Stimulated activated CD4-positive, alpha-beta T cell treated with anti-CD3 and anti-CD28 coated beads, Interleukin-15, amount 100 ng/mL, for 1 hour (primary cell): ENCODE measurements at places on chromosomes 3 and 15.

GRCh38 chr3:64924961-64925360, 237.2 kb upstream of the ADAMTS9 start:
- no peak for DNase-seq

DNA sequence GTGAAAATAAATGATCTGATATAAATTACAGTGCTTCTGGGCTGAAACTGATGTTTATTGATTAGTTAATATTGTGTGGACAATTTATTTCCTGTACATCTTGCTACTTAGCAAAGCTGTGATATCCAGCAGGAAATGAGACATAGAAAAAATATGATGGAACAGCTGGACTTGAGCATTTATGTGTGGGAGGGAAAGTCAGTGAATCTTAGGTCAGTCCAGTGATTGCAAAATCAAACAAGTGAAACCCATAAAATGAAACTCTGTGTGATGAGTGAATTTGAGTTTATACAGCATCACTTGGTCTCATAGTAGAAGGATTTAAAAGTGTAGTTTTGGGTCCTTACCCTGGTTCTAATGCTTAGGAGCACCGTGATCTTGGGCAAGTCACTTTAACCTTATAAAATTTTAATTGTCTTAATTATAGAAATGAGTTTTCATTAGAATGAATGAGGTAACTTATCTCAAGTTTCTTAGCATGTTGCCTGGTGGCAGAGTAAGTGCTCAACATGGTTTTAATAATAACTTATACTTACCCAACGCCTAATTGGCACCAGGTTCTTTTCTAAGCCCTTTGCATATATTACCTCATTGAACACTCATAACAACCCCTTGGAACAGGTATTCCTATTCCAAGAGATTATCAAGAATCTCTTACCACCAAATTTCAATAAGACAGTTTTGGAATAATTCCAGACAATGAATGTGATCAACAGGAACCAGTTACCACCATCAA, 194.6 kb downstream of the ADAMTSL3 start:
- no peak for DNase-seq

GRCh38 chr15:85646538-85647091, 148.1 kb downstream of the KLHL25 start:
- no peak for DNase-seq

DNA sequence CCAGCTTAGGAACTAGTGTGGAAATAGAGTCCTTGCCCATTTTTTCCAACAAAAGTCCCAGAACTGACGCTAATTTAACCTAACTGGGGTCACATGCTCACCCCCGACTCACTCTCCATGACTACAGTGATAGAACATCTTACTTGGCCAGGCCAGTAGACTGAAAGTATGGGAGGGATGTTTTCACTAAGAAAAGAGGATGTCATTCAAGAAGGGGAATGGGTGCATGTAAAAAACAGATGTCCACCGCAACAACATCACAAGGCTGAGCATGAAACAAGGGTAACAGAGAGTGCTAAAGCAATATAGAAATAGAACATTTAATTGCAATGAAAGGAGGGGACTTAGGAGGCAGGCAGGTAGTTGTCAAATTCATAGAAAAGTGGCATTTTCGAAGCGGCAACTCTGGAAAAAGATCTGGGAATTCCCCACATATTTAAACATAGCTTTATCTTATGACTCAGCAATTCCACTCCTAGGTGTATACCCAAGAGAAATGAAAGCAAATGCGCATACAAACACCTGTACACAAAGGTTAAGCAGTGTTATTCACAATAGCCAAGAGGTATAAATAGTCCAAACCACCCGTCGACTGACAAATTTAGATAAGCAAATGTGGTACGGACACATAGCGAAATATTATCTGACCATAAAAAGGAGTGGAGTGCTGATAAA, 41.1 kb upstream of the UBE2E2 start:
- no peak for DNase-seq

DNA sequence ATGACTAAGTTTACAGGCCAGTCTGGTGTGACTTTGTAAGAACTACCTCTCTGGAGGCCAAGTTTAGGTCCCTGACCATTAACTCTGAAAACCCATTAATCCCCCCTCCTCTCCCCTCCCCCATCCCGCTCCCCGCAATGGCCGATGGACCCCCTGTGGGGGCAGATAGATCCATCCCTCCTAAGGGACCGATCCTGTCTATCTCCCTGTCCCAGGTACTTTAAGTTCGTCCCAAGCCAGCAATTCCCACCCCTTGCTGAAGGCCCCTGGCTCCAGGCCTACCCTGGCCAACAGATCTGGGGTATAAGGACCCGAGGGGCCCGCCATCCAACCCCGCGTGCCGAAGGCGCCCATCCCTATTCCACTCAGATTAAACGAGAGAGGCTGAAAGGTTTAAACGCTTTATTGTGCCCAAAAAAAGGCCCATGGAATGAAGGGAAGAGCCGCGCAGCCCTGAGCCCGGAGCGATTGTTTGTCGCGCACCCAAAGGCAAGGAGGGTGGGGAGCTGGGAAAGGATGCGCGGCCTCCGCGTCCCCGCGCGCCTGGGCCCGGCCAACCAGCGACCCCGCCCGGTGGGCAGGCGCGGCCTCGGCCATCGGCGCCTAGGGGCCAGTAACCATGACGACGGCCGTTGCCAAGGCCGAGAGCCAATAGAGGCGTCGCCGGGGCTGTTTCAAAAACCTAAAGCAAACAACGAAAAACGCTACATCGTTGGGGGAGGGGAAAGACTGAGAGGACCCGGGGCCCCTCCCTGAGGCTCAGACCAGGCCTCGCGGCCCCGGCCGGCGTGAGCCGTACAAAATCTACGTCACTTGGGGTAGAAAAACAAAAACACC, 35.9 kb downstream of the HMCES start:
- no peak for DNase-seq

GRCh38 chr3:45684327-45684892, 4.8 kb upstream of the SACM1L start:
- DNase-seq, result no peak

DNA sequence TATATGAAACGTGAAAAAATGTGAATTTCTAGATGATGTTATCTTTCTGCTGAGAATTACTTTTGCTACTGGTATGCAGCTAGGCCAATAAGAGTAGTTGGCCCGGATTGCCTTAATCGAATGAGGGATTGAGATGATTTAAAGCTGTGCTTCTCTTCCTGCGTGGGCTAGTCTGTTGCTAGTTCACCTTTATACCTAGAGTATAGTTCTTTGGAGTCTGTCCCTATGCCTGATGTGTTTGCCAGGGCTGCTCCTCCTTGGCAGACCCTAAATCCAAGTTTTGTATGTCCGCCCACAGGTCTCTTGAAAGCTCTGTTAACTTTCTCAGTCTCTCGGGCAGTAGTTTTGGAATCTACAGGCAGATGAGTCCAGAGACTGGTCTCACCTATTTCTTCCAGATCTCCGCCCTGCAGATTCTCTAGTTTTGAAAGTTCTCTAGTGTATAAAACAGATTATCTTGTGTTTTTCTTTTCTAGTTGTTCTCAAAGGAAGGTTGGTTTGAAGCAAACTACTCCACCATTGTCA, 64.9 kb downstream of the MEF2A start:
- no peak for DNase-seq

- no peak for DNase-seq
These were observed 364.5 kb upstream of the EPHA3 start for GRCh38 chr3:88742674-88743507.

DNA sequence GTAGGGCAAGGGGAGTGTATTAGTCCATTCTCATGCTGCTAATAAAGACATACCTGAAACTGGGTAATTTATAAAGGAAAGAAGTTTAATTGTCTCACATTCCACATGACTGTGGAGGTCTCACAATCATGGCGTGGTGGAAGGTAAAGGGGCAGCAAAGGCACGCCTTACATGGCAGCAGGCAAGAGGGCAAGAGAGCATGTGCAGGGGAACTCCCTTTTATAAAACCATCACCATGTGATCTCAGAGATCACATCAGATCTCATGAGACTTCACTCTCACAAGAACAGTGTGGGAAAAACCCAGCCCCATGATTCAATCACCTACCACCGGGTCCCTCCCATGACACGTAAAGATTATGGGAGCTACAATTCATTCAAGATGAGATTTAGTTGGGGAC, 41.4 kb downstream of the SUMF1 start:
- DNase-seq, result no peak

GRCh38 chr3:146569314-146569713, 24.9 kb upstream of the PLSCR1 start:
- DNase-seq, result no peak

- no peak for DNase-seq
These were observed 63.6 kb downstream of the LINGO1 start for GRCh38 chr15:77568973-77569728.

DNA sequence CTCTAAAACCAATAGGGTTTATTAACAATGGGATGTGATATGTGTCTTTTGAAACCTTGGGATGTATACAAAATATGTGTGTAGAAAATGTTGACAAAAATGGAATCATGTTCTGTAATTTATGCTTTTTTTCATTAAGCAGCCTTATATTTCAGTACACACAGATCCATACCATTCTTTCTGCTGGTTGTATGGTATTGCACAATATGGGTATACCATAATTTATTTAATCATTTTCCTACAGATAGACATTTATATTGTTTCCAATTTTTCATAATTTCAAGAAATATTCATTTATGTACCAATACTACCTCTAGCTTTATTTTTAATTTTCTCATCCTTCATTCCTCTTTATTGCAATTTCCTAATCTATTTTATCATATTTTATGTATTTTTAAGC, 83.5 kb downstream of the NEK10 start:
- no peak for DNase-seq

DNA sequence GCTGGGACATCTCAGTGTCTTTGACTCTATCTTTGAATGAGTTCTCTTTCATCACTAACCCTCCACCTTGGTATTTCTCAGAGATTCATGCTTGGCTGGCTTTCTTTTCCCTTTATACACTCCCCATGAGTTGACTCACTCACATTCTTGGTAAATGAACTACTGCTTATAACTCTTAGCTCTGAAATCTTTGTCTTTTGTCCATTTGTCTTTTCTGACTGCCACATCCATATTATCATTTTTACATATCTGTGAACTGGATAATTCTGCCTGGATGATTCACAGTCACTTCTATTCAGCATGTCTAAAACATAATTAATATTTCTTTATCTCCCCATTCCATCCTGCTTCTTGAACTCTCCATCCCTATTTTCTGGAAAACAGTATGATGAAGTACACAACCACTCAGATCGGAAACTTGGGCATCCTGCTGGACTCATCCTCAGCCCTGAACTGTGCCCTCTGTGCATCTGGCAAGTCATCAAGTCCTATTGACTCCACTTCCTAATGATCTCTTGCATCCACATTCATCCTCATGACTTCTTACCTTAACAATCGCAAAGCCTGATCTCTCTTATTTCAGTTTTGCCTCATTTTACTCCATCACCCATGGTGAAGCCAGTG, 66.9 kb downstream of the KCNAB1 start:
- no peak for DNase-seq

GRCh38 chr3:150184426-150185071, 213.9 kb upstream of the PFN2 start:
- DNase-seq, result no peak

GRCh38 chr3:157533298-157534070, 30.3 kb upstream of the VEPH1 start:
- no peak for DNase-seq

DNA sequence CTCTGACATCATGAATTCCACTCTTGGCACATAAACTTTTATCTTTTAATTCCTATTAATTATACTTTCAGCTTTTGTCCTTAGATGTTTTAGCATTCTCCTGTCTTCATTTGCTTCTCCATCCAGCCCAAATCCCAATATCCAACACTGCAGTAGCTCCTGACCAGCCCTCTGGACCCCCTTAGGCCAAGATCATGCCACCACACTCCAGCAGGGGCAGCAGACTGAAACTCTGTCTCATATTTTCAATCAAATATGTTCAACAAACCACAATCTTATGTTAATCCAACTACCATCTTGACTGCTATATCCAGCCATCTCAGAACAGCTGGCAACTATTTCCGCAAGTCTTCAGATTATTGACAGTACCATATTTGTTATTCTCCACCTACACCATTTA, 315.8 kb upstream of the ROBO2 start:
- no peak for DNase-seq

DNA sequence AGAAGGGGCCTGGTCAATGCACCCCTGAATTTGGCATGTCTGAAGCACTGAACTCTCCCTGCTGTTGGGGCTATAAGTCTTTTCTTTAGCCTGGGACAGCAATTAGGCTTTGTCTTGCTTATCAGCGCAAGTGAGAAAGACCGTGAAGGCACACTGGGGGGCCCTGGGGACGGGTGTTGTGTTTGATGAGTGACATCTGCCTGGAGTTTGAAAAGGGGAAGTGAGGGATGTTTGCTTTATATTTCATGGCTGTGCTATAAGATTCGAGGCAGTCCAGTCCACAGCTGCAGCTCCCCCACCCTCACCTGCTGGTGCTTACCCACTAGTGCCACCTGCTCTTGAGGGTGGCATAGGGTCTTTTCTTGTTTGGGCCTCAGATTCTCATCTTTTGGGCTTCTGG, 44.8 kb downstream of the CEMIP start:
- no peak for DNase-seq

DNA sequence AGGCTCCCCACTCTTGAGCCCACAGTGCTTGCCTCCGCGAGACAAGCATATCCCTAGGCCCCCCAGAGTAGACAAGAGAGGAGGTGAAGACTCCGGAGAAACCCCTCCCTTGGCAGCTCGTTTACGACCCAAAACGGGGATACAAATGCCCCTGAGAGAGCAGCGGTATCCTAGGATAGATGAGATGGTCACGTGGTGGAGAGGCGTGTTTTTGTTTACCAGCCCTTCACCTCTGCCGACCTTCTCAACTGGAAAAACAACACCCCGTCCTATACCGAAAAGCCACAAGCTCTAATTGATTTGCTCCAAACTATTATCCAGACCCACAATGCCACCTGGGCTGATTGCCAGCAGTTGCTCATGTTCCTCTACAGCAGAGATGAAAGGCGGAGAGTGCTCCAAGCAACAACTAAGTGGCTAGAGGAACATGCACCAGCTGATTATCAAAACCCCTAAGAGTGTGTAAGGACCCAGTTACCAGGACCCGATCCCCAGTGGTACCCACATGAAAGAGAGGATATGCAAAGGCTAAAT, 99.5 kb upstream of the OSBPL11 start:
- DNase-seq, result no peak

GRCh38 chr3:39990532-39990931, 181.1 kb downstream of the MYRIP start:
- DNase-seq, result no peak

GRCh38 chr3:29639578-29640290, 358.9 kb downstream of the RBMS3 start:
- DNase-seq, result no peak

DNA sequence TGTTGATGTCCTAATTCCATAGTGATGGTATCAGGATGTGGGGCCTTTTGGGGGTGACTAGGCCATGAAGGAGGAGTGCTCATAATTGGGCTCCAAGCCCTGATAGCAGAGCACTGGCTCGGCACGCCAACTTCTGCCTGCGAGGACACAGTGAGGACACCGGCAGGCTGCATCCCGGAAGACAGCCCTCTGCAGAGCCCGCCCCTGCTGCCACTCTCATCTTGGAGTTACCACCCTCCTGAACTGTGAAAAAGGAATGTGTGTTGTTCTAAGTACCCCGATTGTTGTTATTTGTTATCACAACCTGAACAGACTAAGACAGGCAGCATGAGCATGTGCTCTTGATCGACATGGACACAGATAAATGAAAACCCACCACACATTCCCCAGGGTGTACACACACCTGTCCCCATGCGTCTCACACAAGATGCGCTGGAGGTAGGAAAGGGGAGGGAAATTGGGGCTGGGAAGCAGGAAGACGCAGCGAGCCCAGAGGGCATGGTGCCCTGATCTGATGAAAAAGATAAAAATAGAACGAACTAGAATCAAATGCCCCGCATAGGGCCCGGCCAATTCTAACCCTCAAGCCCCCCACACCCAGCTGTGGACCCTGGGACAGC, 40.1 kb downstream of the RPN1 start:
- no peak for DNase-seq
